ENCODE measurements at places on chromosomes 6 and 20. TPM values are rescaled to one million over a fixed set of nuclear protein-coding genes. Genes with fewer than 3 reads are reported as not detected.

Gene THBD
- 0.12 TPM for total RNA-seq

DNA sequence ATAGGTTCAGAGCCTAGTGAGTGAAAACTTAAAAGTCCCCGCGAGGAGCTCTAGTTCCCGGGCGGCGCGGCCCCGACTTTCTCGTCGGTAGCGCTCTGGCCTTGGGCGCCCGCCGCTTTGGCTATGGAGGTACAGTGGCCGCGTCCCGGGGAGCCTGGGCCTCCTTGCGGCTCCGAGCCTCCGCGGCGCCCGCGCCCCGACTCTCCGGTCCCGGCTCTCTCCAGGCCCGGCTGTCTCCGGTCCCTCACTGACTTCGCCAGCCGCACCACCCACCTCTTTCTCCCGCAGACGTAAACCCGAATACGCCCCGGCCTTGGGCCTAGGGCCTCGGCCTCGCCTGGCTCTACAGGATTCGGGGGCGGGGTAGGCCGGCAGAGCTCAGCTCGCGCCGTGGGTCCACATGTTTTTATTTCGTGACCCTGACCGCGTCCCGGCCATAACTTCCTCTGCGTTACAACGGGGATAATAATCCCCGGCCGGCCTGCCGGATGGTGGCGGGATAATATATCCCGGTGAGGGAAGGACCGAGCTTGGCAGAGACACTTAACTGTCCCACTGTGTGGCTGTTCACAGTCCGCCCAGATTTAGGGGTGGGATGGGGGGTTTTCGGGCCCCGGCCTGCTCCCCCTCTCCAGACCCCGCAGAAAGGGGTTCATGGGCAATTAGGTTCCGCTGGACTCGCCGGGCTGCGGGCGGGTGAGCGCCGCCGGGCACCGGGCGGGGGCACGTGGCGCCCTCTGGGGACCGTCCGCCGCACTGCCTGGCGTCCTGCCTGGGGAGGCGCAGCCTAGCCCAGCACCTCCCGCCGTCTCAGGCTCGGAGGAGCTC, 10.0 kb upstream of the TBX18 start:
- DNase-seq = peak; percentile 43

DNA sequence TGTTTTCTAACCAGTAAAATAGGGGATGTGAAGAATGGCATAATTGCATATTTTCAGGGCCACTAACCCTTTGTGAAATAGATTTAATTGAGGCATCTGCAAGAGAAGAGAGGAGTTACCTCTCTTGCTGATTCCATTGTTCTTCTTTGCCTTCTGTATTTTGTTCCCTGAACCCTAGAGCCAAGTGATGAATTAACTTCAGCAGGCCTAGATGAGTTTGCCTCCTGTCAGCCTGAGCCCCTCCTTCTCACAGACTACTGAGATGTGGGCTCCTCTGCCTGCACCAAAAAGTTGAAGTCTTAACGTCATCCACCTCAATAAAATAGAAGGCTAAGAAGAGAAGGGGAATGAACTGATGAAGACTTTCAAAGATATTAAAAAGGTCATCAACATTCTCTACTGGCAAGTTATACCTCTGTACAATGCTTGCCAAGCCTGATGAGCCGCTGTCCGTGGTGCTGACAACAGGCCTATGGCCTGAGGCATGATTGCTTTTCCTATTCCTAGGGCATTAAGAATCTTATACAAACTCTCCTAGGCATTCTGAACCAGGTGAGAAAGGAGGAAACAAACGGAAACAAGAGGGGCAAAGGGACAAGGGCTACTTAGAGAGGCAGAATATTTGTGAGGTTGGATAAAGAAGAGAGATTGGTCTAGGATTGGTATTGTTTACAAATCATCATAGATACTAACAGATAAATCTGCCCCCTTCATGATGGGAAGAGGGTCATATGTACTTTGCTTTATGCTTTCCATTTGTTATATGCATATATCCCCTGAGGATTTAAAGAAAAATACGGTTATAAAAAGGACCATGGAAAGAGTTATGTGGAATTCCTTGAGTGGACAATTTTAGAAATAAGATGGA, 46.8 kb downstream of the CD24 start:
- DNase-seq = peak; percentile 69

DNA sequence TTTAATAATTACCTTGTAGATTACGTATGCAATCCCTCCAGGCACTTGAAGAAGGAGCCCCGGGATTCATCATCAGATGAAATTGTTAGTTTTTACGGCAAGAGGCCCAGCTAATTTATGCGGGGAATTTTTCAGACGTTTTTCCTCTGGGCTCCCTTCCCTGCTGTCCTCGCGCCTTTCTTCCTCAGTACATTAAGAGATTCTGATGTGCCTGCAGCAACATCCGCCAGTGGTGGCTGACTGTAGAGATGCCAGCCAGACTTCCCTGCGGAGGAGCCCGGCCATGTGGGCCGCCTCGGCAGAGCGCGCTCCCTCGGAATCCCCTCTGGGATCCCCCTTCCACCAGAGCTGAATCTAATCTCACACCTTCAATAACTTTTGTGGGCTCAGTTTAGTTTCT, 46.4 kb upstream of the POU3F2 start:
- DNase-seq = peak; percentile 20

- no peak for DNase-seq
These were observed 223.2 kb downstream of the SYNDIG1 start for GRCh38 chr20:24692446-24693200.

GRCh38 chr6:102026649-102027048, 633.1 kb downstream of the GRIK2 start:
- no peak for DNase-seq

DNA sequence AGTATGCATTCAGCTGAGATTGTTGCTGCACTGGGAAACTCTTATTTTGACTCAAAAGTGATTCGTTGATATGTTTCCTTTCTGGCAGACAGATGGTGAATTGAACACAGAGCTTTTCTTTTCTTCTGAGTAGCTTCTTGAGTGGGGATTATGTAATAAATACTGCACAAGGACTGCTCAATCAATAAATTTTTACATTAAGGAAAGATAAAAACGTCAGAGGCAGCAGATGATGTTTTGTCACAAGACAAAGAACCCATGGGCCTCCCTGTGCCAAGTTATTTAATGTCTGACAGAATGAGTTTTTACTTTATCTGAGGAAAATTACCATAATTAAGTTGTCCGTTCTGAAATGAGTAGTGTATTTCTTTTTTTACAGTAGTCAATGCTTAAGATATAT, 460.3 kb downstream of the UTRN start:
- no peak for DNase-seq

GRCh38 chr20:63182425-63182824, 33.5 kb downstream of the YTHDF1 start:
- no peak for DNase-seq

- no peak for DNase-seq
These were observed 46.7 kb downstream of the TMEM170B start for GRCh38 chr6:11584244-11584643.

Gene ZBTB22
- 23.0 TPM for total RNA-seq

Gene CRISP3
- not detected for total RNA-seq

DNA sequence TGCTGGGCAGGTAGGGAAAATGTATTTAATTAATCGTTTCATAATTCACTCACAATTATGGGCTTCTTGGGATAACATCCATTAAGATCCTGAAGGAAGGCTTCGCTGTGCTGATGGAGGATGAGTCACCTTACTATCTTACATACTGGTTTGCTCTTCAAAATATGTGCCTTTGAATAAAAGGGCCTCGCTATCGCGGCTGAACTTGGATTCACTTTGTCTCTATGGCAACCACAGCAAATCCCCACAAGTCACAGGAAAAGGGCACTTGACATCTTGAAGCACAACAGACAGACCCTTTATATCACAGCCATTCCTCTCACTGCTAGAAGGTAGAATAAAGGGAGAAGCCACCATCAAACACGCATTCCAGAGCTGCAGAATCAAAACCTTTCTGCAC, 141.3 kb upstream of the MYLIP start:
- peak; percentile 14 for DNase-seq

- no peak for DNase-seq
These were observed 19.4 kb upstream of the TUBB2A start for GRCh38 chr6:3176562-3177355.

DNA sequence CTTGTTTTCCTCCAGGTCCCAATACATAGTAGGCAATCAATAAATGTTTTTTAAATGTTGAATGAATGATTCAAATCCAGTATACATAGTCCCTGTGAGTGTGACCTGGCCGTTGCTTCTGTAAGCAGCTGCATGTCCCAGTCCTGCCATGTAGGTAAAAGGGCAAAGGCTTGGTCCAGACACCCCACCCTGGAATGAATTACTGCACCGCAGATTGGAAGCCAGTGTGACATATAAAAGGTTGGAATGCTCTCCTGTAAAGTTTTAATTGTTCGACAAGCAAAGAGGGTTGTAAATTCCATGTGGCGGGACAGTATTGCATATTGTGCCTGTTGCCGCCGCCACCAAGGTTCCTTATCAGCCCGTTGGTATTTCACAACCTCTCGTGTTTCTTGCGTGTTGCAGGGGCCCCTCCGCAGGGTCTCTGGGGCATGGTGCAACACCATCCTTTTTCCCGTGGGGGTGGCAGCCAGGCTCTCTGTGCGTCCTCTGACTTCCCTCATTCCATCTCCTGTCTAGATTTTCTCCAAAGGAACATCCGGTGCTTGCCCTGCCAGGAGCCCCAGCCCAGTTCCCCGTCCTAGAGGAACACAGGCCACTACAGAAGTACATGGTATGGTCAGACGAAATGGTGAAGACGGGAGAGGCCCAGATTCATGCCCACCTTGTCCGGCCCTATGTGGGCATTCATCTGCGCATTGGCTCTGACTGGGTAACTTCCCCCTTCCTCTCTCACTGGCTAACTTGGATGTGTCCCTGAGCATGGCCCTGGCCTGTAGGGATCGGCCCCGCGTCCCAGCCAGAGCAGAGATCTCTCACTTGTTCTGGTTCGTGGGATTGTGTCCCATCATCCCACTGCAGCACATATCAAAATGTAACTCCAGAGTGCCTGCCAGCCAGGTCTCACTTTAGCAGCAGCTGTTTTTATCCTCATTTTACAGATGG, 20.3 kb downstream of the POFUT1 start:
- no peak for DNase-seq

- no peak for DNase-seq
These were observed 174.1 kb downstream of the ADAT2 start for GRCh38 chr6:143276436-143276835.

GRCh38 chr6:150848400-150848799, 17.1 kb upstream of the MTHFD1L start:
- no peak for DNase-seq

Gene LHFPL5
- not detected for total RNA-seq

DNA sequence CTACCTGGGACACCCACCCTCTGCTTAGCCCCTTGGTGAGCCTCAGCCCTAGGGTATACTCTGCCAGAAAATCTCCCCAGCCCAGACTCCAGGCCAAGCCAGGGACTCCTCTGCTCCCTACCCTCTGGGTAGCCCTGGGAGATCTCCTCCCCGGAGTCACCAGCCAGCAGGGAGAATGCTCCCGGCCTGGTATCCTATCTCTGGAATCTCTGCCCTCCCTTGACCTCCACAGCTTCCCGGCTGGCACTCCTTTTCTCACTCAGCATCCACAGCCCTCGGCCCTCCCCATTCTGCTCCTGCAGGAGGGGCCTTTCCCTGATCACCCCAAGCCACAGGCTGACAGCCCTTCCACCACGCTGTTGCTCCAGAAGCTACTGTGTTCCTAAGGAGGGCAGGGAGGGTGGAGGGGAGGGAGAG, 22.6 kb downstream of the NOL4L start:
- no peak for DNase-seq

DNA sequence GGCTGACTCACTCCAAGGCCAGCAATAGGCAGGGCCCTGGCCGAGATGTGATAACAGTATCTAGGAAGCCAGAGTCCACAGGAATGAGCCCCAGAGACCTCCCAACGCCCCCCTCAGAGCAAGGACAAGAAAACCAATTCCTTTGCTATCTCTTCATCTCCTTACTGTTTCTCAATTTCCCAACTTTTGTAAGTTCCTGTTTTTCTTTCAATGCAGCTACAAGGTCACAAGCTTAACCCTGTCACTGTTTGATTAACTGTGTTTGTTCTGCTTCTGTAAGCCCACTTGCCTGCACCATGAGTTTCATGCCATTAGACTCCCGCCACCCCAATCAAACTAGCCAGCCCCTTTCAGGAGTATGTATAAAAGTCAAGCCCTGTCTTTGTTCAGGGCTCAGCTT, 3.5 kb downstream of the FKBP1C start:
- no peak for DNase-seq

- no peak for DNase-seq
These were observed 233.6 kb upstream of the BMP2 start for GRCh38 chr20:6533761-6534479.

GRCh38 chr6:72406517-72406916, 215.3 kb upstream of the KCNQ5 start:
- DNase-seq = no peak

GRCh38 chr6:7145885-7146828, 38.4 kb downstream of the RREB1 start:
- DNase-seq = no peak

Gene DNAJC5
- 46.9 TPM for total RNA-seq

Gene APOBEC2
- not detected for total RNA-seq

DNA sequence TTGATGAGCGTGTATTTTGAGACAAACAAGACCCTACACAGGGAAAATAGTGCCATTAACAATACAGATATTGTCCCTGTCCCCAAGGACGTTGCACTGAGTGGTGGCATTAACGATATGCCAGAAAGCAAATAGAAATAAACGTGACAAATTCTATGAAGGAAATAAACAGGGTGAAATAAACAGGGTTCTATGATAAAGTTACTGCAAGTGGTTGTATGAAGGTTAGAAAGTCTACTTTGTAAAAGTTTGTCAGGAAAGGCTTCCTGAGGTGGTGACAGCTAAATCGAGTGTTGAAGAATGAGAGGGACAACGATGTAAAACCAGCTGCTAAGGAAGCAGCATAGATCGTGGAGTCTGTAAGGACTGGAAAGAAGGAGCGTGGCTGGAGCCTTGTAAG, 380.2 kb downstream of the LAMA2 start:
- DNase-seq = no peak

DNA sequence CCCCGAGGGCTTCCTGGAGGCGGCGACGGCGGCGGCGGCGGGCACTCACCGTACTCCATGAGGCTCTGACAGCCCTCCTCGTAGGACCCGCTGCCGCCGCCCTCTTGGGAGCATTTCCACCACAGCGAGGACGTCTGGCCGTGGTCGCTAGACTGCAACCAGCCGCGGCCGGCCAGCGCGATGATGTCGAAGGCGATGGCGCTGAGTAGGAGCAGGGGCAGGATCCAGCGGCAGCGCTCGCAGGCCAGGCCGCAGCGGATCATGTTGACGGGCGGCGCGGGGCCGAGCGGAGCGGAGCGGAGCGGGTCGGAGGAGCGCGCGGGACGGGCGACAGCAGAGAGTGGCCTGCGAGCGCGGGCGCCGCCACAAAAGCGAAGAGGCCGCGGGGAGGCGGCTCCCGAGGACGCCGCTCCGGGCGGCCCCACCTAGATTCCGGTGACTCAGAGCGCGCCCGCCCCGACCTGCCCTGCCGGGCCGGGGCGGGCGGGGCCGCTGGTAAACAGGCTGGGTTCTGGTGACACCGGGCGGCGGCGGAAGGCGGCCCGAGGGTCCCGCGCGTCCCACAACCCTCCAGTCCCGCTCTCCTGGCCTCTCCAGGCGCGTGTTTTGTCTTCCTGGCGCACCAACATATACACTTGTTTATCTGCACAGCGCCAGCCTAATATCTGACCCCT, at the start of gene PERP:
Gene PERP, minus strand, starts transcription at position 342 of the 674 bp plus-strand sequence. Its CDS starts 79 bp downstream, at position 263.
- peak; percentile 38 for DNase-seq

Data from neural crest cell (in vitro differentiated cells).